NCI-H187 (cell line): ENCODE measurements at places on chromosomes 16 and 17.

GRCh38 chr17:15651583-15652110, 32.1 kb upstream of the FBXW10B start:
- DNase-seq: peak; percentile 5

DNA sequence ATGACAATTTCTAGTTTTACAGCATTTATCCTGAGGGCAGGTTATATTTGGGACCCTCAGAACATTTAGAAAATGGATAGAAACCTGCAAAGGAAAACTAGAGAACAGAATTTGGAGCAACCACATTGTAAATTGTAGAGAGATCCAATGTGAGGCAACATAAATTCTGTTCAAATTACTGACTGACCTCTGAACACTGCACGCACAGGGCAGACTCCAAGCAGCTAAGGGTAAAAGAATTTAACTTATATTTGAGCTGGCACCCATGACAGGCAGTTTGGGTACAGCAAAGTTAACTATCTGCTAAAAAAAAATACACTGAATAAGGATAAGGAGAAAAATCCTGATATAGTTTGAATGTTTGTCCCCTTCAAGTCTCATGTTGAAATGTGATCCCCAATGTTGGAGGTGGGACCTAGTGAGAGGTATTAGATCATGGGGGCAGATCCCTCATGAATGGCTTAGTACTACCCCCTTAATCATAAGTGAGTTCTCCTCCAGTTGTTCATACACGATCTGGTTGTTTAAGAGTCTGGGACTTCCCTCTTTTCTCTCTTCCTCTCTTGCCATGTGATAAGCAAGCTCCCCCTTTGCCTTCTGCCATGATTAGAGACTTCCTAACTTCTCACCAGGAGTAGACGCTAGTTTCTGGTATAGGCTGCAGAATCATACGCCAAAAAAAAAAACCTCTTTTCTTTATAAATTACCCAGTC, 75.7 kb downstream of the FBXL20 start:
- DNase-seq: no peak

DNA sequence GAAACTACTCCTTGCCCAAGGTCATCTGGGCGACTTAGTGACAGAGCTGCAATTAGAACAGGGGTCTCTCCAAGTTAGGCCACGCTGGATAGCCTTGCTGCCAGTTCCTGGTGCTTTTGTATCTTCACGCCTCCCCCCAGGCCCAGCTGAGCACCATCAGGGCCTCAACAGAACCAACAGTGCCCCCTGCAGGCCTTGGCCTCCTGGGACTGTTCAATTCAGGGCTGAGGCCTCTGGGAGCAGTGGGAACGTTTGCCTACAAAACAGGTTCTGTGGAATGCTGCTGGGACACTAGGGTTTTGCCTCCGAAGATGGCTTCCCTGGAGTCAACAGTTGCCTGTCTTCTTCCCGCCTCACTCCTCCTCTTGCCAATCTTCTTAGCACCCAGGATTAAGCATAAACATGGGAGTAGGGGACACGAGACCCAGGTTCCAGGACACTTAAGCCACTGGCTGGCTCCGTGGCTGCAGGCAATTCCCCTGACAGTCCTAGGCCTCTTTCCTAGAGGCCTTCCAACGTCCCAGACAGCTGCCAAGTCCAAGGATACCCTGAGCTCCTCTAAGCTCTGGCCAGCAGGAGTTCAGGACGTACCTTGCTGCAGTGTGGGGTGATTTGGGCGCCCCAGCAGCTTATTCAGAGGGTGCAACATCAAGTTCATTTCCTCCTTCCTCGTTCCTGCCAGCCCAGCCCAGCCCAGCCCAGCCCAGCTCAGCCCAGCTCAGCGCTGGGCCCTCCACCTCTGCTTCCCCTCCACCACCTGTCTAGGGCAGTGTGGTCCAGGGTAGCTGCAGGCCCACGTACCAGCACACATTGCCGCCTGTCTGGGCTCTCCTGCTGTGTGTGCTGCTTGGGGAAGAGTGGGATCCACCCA, 246.6 kb upstream of the RPL38 start:
- DNase-seq: peak; percentile 32

DNA sequence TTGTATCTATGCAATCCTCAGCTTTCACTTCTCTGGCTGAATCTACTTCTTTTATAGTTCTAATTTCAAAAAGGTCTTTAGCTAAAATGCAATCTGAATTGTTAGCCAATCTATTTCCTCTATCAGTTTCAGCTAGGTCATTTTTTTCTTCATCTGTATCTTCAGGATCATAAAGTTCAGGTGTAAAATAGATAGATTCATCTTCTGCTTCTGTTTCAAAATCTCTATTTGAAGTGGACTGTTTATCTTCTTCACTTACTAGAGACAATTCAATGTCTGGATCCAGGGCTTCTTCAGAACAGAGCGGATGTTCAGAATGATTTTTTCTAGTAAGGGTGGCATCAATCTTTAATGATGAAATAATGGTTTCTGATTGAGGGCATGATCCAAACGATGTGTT, 92.4 kb upstream of the NACA2 start:
- DNase-seq: no peak

DNA sequence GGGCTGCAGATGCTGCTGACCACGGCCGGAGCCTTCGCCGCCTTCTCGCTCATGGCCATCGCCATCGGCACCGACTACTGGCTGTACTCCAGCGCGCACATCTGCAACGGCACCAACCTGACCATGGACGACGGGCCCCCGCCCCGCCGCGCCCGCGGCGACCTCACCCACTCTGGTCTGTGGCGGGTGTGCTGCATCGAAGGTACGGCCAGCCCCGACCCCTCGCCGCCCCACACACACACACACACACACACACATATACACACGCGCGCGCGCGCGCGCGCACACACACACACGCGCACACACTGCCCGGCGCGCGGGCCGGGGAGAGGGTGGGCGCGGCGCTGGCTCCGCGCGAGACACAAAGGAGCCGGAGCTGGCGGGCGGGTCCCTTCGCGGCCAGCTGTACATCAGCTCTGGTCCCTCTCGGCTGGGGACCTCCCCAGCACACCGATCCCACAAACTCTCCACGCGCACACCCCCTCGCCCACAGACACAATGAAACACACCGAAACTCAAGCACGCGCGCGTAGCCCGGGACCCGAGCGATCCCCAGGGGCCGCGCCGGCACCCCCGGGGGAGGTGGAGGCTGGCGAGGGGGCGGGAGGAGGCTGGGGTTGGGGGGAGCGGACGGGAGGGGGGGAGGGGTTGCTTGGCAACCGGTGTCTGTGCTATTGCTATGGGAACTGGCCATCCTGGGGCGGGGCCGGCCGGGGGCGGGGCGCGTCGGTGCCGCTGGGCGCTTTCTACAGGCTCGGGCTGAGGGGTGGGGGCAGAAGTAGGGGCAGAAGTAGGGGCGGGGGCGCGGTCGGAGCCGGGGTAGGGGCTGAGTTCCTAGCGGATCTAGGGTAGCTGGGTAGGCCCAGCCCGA, 658 bp downstream of the CACNG4 start:
- DNase-seq: no peak
